ENCODE measurements at places on chromosomes 5 and 9.

GRCh38 chr5:152623951-152624350 lies 218.9 kb upstream of the NMUR2 start:
- DNase-seq = no peak

GRCh38 chr9:108519437-108519836 lies 336.3 kb downstream of the ACTL7B start:
- no peak for DNase-seq

GRCh38 chr5:95989283-95990048 lies 27.8 kb upstream of the ELL2 start:
- DNase-seq = no peak

GRCh38 chr9:112699230-112699629 lies 18.7 kb downstream of the INIP start:
- DNase-seq = no peak

DNA sequence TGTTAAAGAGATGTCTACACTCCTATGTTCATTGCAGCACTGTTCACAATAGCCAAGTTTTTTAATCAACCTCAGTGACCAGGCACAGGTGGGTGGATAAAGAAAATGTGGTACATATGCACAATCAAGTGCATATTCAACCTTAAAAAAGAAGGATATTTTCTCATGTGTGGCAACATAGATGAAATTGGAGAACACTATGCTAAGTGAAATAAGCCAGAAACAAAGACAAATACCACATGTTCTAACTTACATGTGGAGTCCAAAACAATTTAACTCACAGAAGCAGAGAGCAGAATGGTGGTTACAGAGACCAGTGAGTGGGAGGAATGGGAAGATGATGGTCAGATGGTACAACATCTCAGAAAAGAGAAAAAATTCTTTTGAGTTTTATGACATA lies 31.8 kb downstream of the ANXA1 start:
- DNase-seq = no peak
